AG08395 (cell line): ENCODE measurements at places on chromosomes 3 and 15.

GRCh38 chr15:67941648-67942310, 101.9 kb upstream of the RNU6-1 start:
- DNase-seq, result no peak

GRCh38 chr3:63390710-63391230, 112.7 kb downstream of the SYNPR start:
- DNase-seq, result no peak

DNA sequence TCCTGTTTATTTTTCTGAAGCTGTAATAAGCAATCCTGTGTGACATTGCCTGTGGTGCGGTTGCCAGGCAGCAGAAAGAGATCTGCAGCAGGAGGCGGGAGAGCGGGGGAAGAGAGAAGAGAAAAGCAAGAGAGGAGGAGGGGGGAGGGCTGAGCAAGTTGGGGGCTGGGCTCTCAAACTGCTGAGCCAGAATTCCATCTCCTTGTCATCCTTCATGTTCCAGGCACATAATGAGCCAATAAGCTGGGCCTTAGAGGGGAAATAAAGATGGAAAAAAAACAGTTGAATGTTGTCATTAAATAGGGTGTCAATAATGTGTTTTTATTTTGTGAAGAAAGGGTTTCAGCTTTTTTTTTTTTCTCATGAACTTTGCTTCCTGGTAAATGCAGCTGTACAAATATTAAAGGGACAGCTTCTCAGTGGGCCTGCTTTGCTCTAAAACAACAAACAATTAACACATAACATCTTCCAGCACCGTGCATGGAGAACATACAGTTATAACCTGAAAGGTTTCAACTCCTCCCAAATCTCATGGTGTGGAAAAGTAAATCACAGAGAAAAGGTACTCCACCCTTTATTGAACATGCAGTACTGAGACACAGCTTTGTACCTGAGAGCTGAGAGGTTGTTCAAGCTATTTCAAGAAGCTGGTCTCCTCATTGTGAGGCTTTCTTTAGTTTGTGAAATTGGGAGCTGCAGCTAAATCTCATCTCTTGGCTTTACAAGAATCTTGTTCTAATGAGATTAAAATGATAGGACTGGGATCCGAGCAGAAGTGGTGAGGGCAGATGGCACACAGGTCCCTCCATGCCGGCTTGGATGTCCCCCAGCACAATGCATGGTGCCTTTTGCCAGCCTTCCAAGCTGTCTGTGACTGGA, 451.1 kb upstream of the KCNMB2 start:
- DNase-seq, result peak; percentile 69

DNA sequence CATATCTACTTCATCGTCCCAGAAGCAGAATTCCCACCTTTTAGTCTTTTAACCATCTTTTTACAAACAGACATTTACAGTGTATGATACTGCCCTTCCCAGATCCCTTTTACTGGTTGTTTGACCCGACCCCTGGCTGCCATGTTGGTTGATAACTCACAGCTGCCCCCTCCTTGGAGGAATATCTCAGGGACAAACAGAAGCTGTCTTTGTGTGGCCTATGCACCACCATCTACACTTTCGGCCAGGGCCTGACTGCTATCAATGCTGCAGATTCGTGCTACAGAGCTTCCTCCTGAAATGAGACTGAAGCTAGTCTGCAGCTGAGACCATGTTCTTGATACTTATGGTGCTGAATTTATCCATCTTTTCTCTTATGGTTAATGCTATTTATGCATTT, 6.6 kb upstream of the POLQ start:
- no peak for DNase-seq

- DNase-seq, result peak; percentile 67
Measured at GRCh38 chr3:69161587-69162307, 39.4 kb upstream of the LMOD3 start.

DNA sequence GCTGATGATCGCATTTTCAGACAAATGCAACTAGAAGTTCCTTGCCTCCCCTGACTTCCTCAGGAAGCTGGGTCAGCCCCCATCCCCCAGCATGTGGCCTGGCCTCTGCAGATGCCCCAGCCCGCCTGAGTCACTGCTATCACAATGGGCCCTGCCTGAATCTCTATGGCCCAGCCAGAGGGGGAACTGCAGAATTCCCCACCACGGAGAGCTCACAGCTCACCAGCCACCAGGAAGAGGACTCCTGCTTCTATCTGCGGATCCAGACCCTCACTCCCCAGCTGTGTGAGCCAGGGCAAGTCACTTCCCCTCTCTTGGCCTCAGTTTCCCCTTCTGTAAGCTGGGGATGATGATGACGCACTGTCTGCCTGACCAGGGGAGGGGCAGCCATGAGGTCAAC, 6.9 kb downstream of the PLXND1 start:
- DNase-seq, result peak; percentile 69

DNA sequence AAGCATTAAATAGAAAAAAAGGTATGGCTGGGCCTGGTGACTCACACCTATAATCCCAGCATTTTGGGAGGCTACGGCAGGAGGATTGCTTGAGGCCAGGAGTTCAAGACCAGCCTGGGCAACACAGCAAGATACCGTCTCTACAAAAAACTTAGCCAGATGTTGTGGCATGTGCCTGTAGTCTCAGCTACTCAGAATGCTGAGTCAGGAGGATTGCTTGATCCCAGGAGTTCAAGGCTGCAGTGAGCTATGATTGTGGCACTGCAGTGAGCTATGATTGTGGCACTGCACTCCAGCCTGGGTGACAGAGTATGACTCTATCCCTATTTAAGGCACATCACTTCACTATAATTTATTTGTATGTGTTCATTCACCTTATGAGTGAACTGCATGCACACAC, 54.3 kb downstream of the SLC4A7 start:
- no peak for DNase-seq

DNA sequence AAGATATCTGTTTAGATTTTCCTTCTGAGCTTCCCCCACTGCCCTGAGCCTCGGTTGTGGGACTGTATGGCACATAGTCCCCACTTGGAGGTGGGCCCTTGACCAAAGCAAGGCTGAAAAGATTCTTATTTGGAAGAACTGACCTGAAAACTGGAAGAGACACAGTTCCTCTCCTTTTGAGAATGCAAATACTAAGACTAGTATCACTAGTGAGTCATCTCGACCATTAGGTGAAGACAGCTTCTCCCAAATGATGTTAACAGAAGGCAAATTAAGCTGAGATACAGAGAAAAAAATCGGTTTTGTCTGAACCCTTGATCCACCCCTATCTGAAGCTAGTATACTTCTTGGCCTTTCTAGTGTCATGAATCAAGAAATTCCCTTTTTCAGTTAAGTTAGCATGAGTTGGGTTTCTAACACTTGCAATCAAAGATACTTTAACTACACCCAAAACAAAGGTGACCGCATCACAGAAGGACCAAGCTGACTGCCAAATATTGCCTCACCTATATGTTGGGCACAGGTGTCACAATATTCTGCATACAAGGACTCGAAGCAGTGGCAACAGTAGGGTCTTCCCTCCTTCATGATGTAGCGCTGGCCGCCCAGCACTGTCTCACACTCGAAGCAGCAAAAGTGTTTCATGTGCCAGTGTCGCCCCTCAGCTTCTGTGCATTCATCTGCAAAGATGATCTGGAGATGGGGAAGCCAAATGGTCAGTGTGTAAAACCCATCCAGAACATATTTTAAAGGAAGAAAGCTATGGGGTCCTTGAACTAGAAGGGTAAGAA, 72.4 kb downstream of the PRICKLE2 start:
- no peak for DNase-seq

- peak; percentile 10 for DNase-seq
Measured at GRCh38 chr3:25471081-25471768, 43.2 kb downstream of the RARB start.
